Suppressor macrophage (primary cell): ENCODE measurements at places on chromosomes 1 and 21.

GRCh38 chr1:214823311-214824117, 220.5 kb downstream of the CENPF start:
- DNase-seq: peak; percentile 3

DNA sequence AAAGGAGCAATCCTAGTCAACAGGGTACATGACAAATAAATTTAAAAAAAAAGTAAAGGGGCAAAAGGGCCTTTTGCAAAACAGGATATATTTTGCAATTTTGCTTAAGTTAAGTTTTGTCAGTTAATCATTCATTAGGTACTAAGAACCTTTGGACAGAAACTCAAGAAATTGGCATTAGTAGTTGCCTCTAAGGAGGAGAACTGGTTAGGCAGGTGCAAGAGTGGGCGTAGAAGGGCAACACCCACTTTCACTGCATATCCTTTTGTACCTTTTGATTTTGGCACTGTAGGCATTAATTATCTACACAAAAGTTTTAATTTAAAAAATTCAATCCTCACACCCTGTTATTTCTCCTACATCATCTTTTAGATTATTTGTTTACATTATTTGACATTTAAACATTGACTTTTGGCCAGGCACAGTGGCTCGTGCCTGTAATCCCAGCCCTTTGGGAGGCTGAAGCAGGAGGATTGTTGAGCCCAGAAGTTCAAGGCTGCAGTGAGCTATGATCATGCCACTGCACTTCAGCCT, 4.3 kb downstream of the DDAH1 start:
- no peak for DNase-seq

GRCh38 chr1:172277989-172278388, 142.5 kb upstream of the C1orf105 start:
- DNase-seq: no peak

- peak; percentile 46 for DNase-seq
Measured at GRCh38 chr1:182622901-182623528, 18.8 kb upstream of the RGS16 start.

DNA sequence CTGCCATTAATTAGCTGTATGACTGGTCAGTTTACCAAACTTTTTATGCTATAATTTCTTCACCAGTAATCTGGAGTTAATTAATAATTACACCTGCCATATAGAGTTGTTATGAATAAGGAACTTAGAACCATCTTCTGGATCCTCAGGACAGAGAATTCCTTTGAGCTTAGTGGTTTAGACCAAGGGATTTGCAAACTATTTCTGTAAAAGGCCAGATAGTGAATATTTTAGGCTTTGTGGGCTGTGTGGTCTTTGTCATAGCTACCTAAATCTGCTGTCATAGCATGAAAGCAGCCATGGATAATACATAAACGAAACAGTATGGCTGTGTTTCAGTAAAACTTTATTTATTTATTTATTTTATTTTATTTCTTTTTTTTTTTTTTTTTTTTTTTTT, 9.0 kb downstream of the TIMM17A start:
- DNase-seq: no peak

- no peak for DNase-seq
Measured at GRCh38 chr1:36024847-36025246, 59.0 kb upstream of the TEKT2 start.

DNA sequence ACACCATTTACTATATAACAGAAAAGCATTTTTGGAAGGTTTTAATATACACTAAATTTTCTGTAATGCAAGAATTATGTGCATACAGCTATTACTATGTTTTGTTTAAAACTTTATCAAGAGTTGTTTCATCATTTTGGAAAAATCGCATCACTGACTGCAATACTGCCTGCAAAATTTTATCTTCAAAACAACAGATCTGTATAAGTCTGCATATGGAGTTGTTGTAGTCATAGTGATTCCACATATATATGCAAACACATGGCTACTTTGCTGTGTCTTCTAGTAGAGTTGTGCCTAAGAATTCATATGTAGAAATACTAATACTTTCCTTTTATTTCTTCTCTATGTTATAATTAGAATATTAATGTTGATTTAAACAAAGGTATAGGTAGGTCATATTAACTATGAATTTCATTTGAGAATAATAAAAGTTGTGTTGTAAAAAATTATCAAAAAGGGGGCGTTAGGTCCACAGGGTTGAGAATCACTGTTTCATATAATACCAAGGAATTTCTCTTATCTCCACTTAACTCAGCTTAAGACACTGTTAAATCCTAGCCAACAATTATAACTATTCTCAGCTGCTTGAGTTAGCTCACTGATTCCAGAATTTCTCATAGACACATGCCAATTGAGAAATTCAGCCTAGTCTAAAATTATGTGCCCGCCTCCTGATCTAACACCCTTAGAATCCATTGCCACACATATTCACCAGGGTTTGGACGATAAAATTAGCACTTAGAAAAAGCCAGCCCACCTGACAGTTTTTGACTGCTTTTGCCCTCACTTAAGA, 22.9 kb upstream of the LAMC1 start:
- no peak for DNase-seq

DNA sequence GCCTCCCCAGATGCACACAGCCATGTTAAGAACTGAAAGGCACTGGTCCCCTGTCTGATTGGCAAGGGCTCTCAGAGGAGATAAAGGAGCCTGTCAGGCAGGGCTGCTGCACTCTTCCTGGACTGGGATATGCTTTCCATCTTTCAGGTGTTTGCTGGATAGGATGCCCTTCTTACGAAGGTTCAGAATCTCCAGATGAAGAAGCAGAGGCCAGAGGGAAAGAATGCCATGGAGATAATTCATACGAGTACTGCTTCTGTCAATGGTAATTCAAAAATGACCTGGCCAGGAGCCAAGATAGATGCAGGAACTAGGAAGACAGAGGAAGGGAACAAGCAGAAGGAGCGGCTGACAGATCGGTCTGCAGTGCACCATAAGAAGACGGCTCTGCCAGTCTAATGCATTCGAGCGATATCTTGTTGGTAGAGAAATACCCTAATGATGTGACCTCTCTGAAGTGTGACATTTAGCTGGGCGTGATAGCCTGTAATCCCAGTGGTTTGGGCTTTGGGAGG, 16.6 kb upstream of the ATP2B4 start:
- DNase-seq: peak; percentile 66

- no peak for DNase-seq
Measured at GRCh38 chr21:32007456-32007855, 134.6 kb downstream of the HUNK start.

DNA sequence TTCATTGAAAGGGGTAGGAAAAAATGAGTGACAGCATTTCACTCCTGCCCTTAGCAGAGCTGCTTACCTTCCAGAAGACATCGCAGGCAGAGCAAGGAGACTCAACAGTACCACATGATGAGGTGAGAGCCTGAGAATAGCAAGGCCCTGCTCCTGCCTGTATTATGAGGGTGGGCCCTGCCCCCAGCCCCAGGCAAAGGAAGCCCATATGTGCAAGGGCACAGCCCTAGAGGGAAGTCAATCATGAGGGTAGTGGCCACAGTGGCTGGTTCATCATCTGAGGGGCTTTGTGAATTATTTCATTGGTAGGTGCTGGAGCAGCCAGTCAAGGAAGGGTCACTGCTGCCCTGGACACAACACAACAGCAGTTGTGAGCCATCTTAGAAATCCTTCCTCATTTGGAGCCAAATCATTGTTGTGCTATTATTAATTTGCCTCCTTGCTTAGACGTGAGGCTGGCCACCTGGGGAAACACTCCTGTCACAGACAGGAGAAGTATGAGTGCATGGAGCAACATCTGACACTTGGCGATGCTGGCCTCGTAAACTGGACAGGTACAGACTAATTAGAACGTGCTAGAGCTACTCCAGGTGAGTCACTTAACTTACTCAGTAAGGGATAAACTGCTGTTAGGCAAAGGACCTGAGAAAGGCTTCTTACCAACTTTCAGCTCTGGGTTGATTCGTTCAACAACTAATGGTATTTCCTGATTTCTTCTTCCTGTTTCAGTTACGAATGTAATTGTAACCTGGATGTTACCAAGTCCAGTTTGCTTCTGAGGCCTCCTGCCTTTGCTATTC, 22.7 kb upstream of the ACBD6 start:
- no peak for DNase-seq

DNA sequence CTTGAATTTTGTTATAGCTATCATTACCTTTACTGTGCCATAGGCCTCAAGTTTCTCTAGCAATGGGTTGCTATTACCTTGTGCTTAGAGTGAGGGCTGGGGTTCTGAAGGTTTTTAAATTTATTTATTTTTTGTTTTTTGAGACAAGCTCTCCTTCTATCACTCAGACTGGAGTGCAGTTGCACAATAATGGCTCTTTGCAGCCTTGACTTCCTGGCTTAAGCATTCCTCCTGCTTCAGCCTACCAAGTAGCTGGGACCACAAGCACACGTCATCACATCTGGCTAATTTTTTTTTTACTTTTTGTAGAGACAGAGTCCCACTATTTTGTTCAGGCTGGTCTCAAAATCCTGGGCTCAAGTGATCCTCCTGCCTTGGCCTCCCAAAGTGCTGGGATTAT, 41.5 kb downstream of the SNX27 start:
- DNase-seq: peak; percentile 73

DNA sequence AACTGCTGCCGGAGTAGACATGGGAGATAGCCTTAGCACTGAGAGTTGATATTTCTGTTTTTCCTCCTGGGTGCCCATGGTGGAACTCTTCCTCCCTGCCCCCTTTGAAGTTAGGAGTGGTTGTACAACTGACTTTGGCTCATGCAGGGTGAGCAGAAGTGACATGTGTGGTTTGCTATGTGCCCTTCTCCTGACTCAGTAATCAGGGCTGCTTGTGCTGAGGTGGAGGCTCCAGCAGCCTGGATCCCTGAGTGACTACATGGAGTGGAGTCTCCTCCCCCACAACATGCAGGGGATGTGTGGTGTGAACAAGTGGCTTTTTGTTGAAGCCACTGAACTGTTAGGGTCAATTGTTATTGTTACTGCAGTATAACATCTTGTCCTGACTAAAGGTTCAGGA, 261.6 kb downstream of the CAMTA1 start:
- no peak for DNase-seq

GRCh38 chr1:28249013-28249865, 10.1 kb upstream of the SESN2 start:
- DNase-seq: peak; percentile 53

GRCh38 chr1:116259663-116260062, 113.4 kb upstream of the ATP1A1 start:
- DNase-seq: no peak

DNA sequence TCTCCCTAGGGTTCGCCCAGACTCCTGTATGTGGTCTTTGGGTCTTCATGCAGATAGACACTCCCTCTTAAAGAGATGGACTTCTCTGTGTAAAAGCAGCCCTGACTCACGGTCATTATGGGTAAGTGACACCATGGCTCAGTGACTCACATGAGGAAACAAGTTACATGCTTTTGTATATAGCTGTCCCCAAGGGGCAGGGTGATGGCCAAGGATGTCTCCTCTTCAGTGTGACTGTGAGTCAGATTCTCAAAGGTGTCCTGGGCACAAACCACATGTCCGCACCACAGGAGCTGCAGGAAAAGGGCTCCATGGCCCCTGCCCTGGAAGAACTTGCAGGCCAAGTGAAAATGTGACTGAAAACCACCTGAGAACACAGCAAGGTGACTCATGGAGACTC, 380.4 kb downstream of the NPHP4 start:
- no peak for DNase-seq

- no peak for DNase-seq
Measured at GRCh38 chr21:46035809-46036695, 54.5 kb downstream of the COL6A1 start.

DNA sequence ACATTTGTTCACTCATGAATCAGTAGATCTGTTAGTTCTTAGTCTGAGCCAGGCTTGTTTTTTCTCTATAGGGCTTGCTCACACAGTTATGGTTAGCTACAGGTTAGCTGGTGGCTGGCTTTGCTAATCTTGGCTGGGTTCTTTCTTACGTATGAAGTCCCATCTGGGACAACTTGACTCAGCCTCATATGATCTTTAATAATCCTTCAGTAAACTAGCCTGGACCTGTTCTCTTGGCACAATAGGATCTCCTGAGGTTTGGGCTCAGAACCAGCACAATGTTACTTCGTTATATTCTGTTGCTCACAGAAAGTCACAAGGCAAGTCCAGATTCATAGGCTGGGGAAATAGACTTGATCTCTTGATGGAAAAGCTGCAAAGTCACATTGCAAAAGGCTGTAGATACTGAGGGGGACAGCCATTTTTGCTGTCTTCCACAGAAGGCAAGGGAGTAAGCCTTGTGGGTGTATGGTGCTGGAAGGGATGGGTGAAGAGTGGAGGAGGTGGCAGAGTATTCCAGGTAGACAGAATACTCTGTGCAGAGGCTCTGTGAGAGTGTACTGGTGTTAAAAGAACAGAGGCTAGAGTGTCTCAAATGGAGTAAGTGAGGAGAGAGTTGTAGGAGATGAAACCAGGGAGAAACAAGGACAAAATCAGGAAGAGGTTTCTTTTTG, 24.4 kb downstream of the EFCAB7 start:
- DNase-seq: no peak

DNA sequence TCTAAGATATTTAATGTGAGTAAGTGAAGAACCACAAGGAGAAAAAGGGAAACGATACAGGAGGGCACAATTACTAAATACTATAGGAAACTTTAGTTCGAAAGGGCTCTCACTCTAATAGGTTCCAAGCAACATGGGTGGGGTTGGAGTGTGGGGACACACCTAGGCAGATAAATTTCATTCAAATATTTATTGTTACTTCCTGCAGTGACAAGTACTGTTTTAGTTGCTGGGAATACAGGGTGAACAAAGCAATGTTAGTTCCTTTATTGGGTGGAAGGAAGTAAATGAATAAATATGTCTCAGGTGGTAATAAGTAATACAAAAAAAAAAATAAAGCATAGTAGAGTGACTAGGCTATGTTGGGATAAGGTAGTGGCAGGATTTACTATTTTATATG, 73.2 kb upstream of the B3GALT2 start:
- no peak for DNase-seq

DNA sequence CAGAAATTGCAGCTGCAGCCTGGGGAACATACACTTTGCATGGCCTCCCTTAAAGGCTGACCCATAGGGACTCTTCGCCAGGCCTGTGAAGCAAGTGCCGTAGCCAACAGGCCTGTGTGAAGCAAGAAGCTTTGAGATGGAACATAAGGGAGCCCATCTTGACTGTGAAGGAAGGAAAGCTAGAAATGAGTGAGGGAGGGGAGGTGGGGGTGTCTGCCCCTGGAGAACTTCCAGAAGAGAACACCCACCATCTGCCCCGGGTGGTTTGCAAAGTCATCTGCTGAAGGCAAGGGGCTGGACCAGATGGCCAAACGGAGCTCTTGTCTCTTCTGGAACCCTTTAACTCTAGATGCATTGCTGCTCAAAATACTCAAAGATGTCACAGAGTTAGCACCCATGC, 103.3 kb upstream of the GRIK3 start:
- no peak for DNase-seq

GRCh38 chr21:40471103-40471502, 375.9 kb downstream of the DSCAM start:
- peak; percentile 76 for DNase-seq

DNA sequence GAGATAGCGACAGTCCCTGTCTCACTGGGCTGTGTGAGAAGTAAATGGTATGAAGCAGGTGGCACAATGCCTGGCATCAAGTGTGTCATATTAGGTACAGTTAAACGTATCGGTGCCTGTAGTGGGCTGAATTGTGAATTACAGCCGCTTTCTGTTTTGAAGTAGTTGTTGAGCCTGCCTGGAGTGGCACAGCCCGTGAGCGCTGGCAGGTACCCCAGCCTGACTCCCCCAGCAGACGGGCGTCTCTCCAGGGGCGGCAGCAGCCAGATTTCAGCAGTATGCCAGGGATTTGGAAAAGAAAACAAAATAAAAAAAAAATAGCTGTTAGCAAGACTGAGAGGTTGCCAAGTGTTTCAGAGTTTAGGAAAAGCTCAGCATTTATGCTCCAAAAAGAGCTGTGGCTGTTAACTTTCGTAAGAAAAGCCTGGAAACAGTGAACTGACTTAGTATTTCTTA, 26.6 kb upstream of the GPR153 start:
- no peak for DNase-seq
